ENCODE measurements at places on chromosomes 5 and 9. TPM values are rescaled to one million over a fixed set of nuclear protein-coding genes. Genes with fewer than 3 reads are reported as not detected.

Gene DOCK2
- 155 TPM for total RNA-seq

Gene SLC6A3
- not detected for total RNA-seq

Gene ZNF300
- total RNA-seq: 0.58 TPM

Gene PROB1
- total RNA-seq: 6.7 TPM

Gene IL3
- total RNA-seq: 71.9 TPM

Gene IL9
- total RNA-seq: 13.0 TPM

Gene GOLGA2
- total RNA-seq: 35.5 TPM

Gene IQGAP2
- 51.4 TPM for total RNA-seq

Gene SPINK6
- not detected for total RNA-seq

Gene PCDHB6
- total RNA-seq: not detected

Gene OTP
- total RNA-seq: not detected

Gene PCDHA9
- total RNA-seq: not detected

Gene STPG3
- total RNA-seq: 0.27 TPM

Gene CCNJL
- not detected for total RNA-seq

Gene FSD1L
- 4.3 TPM for total RNA-seq

Gene ARL10
- total RNA-seq: 12.9 TPM

Measured in CD8-positive, alpha-beta memory T cell (primary cell).